Nasal cavity respiratory epithelium epithelial cell of viscerocranial mucosa (primary cell): ENCODE measurements at places on chromosomes 13 and 19. TPM values are rescaled to one million over a fixed set of nuclear protein-coding genes. Genes with fewer than 3 reads are reported as not detected.

Gene LRRC8E
- 18.1 and 28.7 TPM in 2 replicates for total RNA-seq

Gene FREM2
- under 0.01 and 0.07 TPM in 2 replicates for total RNA-seq

Gene ERVK3-1
- 33.4 and 39.0 TPM in 2 replicates for total RNA-seq

Gene C5AR2
- under 0.01 and 0.36 TPM in 2 replicates for total RNA-seq

Gene DHDH
- total RNA-seq: 1.6 and 14.7 TPM in 2 replicates

Gene ZNF541
- total RNA-seq: under 0.01 TPM in 2 replicates

Gene NANOS2
- not detected in 2 replicates for total RNA-seq

Gene RPS28
- total RNA-seq: 316 and 569 TPM in 2 replicates

Gene KLF16
- 10.9 and 18.9 TPM in 2 replicates for total RNA-seq

Gene PRSS57
- total RNA-seq: not detected in 2 replicates

Gene IFI30
- 28.7 and 36.9 TPM in 2 replicates for total RNA-seq

Gene ZNF665
- 2.7 and 6.5 TPM in 2 replicates for total RNA-seq

Gene NKPD1
- total RNA-seq: 0.34 and 0.93 TPM in 2 replicates

Gene SLC39A3
- total RNA-seq: 29.7 and 40.6 TPM in 2 replicates

Gene WASF3
- 5.1 and 8.0 TPM in 2 replicates for total RNA-seq

Gene FGF21
- 0.21 and 0.34 TPM in 2 replicates for total RNA-seq

Gene KLK6
- total RNA-seq: 2.5 and 3.4 TPM in 2 replicates

Gene ZNF17
- 9.6 and 13.6 TPM in 2 replicates for total RNA-seq

Gene SLC25A41
- total RNA-seq: 0.21 TPM in 1 of 2 replicates, not detected in the other

Gene DLL3
- 0.07 and 0.34 TPM in 2 replicates for total RNA-seq

Gene GNG7
- under 0.01 and 0.14 TPM in 2 replicates for total RNA-seq

Gene TFPT
- total RNA-seq: 7.2 and 7.3 TPM in 2 replicates

Gene NAA16
- total RNA-seq: 5.5 and 10.2 TPM in 2 replicates

Gene LONP1
- 216 and 221 TPM in 2 replicates for total RNA-seq

Gene TLE2
- total RNA-seq: 0.34 and 3.9 TPM in 2 replicates

Gene CBLC
- total RNA-seq: 59.5 and 120 TPM in 2 replicates

Gene CEACAM5
- 2.4 and 8.3 TPM in 2 replicates for total RNA-seq

Gene TLE5
- 85.4 and 251 TPM in 2 replicates for total RNA-seq

Gene ANGPTL8
- not detected in 2 replicates for total RNA-seq

Gene EID2
- total RNA-seq: 5.4 and 8.5 TPM in 2 replicates

Gene CYSLTR2
- total RNA-seq: not detected in 2 replicates

Gene C19orf67
- 0.14 TPM in 1 of 2 replicates, not detected in the other for total RNA-seq

Gene PSG5
- 0.21 TPM in 1 of 2 replicates, not detected in the other for total RNA-seq

Gene IZUMO2
- total RNA-seq: not detected in 2 replicates

Gene RFPL4AL1
- total RNA-seq: not detected in 2 replicates

Gene ATXN8OS
- not detected in 2 replicates for total RNA-seq

Gene KLK12
- 0.14 and 17.1 TPM in 2 replicates for total RNA-seq

Gene ZNF599
- 1.7 and 2.8 TPM in 2 replicates for total RNA-seq

Gene ZNF667
- 2.7 and 11.0 TPM in 2 replicates for total RNA-seq

Gene FBXO27
- 4.6 and 7.2 TPM in 2 replicates for total RNA-seq
